SJSA1 (cell line): ENCODE measurements at places on chromosomes 6 and 20. TPM values are rescaled to one million over a fixed set of nuclear protein-coding genes. Genes with fewer than 3 reads are reported as not detected.

C20orf204 gene
- 0.24 and 0.94 TPM in 2 replicates for total RNA-seq

SRF gene
- total RNA-seq, result 37.8 and 47.8 TPM in 2 replicates

SMLR1 gene
- total RNA-seq, result not detected in 2 replicates

NRSN1 gene
- total RNA-seq, result not detected in 2 replicates

COL19A1 gene
- not detected in 2 replicates for total RNA-seq

MYL9 gene
- 213 and 260 TPM in 2 replicates for total RNA-seq

C6orf15 gene
- not detected in 2 replicates for total RNA-seq

- no peaks in the 10 kb centered on the region for H3K36me3 ChIP-seq
- peaks cover 50% of the 10 kb centered on the region for H3K4me1 ChIP-seq
- no peak overlapping the region for H3K4me3 ChIP-seq
- H3K27me3 ChIP-seq, result no peaks in the 10 kb centered on the region
- 0 out of 2 replicates have a peak overlapping the region, but pooled peaks have one; percentile 26 for H3K27ac ChIP-seq
Observed at GRCh38 chr6:52598123-52598823, 21.4 kb upstream of the TRAM2 start.

DNA sequence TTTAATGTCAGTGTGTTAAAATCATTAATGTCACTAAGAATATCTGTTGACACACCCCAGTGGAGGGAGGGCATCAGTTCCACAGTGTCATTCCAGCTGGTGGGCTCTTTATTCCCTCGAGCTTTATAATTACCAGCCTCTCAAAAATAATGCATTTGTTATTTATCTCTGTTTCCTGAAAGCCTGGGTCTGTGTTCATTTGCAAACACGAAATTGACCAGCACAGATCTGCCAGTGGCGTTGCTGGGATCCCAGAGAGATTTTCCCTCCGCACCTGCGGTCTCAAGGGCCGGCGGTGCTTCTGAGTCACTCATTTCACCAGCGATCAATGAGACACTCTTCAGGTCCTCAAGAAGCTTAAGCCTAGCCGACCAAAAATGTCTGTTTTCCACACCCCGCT is 5.7 kb upstream of the PYGB start:
- peaks cover 62% of the 10 kb centered on the region for H3K4me1 ChIP-seq
- no peak overlapping the region for H3K4me3 ChIP-seq
- H3K27ac ChIP-seq, result peak overlapping the region; percentile 77
- no peaks in the 10 kb centered on the region for H3K27me3 ChIP-seq
- H3K36me3 ChIP-seq, result no peaks in the 10 kb centered on the region

DNA sequence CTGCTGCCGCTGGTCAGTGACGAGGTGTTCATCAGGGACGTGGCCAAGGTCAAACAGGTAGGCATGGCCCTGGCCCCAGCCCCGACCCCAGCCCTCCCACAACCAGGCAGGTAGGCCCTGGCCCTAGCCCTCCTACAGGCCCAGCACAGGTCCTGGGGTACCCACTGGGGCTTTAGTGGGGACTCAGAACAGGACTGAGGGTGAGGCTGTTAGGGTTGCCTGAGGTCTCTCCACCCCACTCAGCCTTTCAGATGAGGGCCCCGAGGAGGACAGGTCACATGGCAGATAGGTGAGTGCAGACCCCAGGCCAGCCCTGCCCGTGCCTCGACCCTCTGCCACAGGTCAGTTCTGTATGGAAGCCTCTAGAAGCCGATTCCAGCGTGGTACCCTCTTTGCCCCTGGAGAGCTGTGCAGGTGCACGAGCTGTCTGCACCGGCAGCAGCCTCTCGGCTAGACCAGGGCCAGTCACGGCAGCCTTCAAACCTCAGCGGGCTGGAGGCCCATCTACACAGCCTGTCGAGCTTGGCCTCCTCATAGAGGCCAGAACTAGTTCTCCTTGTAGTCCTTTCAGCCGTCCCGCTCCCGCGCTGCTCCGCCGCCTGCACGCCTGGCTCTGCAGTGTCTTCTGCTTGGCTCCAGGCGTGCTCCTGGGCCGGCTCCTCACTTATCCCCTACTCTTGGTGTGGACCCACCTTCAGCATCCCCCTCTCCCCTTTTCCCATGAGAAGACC is 35.5 kb downstream of the PYGB start:
- H3K4me3 ChIP-seq, result no peak overlapping the region
- peaks cover 100% of the 10 kb centered on the region for H3K36me3 ChIP-seq

GRCh38 chr6:130376936-130377335 is 11.1 kb downstream of the TMEM200A start:
- H3K36me3 ChIP-seq, result no peaks in the 10 kb centered on the region
- H3K4me1 ChIP-seq, result no peaks in the 10 kb centered on the region
- no peaks in the 10 kb centered on the region for H3K27me3 ChIP-seq
- no peak overlapping the region for H3K4me3 ChIP-seq
- no peak for DNase-seq

- no peaks in the 10 kb centered on the region for H3K36me3 ChIP-seq
- no peaks in the 10 kb centered on the region for H3K4me1 ChIP-seq
- H3K4me3 ChIP-seq, result no peak overlapping the region
- DNase-seq, result no peak
- H3K27ac ChIP-seq, result no peak overlapping the region
- no peaks in the 10 kb centered on the region for H3K27me3 ChIP-seq
Observed at GRCh38 chr6:130223508-130223907, 757 bp upstream of the SAMD3 start.

DNA sequence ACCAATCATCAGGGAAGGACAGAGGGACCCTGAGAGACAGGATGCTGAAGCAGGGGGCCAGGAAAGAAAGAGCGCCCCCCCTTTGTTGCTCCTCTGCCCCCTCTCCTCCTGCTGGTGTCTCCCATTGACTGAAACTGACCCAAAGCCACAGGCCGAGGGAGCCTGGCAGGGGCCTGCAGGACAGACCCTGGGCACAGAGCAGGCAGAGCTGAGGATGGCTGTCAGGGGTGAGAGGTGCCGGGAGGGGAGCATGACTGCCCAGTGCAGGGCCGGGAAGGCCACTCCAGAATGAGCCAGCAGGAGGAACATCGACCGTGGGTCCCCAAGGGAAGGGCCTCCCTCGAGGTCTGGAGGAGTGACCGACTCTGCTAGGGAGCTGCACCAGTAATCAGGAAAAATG is 427.8 kb downstream of the PREX1 start:
- H3K4me3 ChIP-seq, result no peak overlapping the region
- peaks cover 31% of the 10 kb centered on the region for H3K27me3 ChIP-seq
- no peak for DNase-seq

- no peak overlapping the region for H3K4me3 ChIP-seq
- DNase-seq, result peak; percentile 45
- peak overlapping the region; percentile 14 for H3K27ac ChIP-seq
- peaks cover 51% of the 10 kb centered on the region for H3K36me3 ChIP-seq
Observed at GRCh38 chr20:47276851-47277534, 79.5 kb downstream of the ZMYND8 start.

- H3K27ac ChIP-seq, result no peak overlapping the region
- no peaks in the 10 kb centered on the region for H3K27me3 ChIP-seq
- H3K4me1 ChIP-seq, result no peaks in the 10 kb centered on the region
- no peak overlapping the region for H3K4me3 ChIP-seq
Observed at GRCh38 chr6:41821266-41821665, 33.8 kb downstream of the TOMM6 start.

GRCh38 chr6:10424040-10424439 is 9.2 kb upstream of the TFAP2A start:
- H3K4me1 ChIP-seq, result peaks cover 28% of the 10 kb centered on the region
- no peak overlapping the region for H3K4me3 ChIP-seq
- H3K27me3 ChIP-seq, result no peaks in the 10 kb centered on the region
- no peak overlapping the region for H3K27ac ChIP-seq
- H3K36me3 ChIP-seq, result no peaks in the 10 kb centered on the region
- DNase-seq, result no peak

- H3K4me3 ChIP-seq, result no peak overlapping the region
- DNase-seq, result no peak
- no peaks in the 10 kb centered on the region for H3K36me3 ChIP-seq
- H3K4me1 ChIP-seq, result peaks cover 9% of the 10 kb centered on the region
Observed at GRCh38 chr6:151121900-151122299, 117.9 kb upstream of the AKAP12 start.

- no peaks in the 10 kb centered on the region for H3K36me3 ChIP-seq
- no peaks in the 10 kb centered on the region for H3K27me3 ChIP-seq
- no peak overlapping the region for H3K4me3 ChIP-seq
- H3K27ac ChIP-seq, result no peak overlapping the region
Observed at GRCh38 chr20:40815156-40816038, 126.4 kb upstream of the MAFB start.

DNA sequence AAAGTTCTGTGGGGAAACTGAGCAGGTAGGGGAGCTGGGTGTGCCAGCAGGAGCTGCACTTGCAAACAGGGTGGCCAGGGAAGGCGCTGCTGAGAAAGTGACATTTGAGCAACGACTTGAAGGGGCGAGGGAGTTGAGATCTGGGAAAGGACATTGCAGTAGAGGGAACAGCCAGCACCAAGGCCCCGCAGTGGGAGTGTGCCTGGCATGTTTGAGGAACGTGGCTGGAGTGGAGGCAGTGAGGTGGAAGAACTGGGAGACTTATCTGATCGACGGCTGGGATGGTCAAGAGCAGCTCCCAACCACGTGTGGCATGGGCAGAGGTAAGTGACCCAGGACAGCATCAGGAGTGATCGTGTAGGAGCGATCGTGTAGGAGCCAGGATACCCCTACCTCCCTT is 77.3 kb downstream of the TOX2 start:
- H3K27ac ChIP-seq, result no peak overlapping the region
- H3K4me1 ChIP-seq, result no peaks in the 10 kb centered on the region
- no peaks in the 10 kb centered on the region for H3K27me3 ChIP-seq
- no peak overlapping the region for H3K4me3 ChIP-seq

DNA sequence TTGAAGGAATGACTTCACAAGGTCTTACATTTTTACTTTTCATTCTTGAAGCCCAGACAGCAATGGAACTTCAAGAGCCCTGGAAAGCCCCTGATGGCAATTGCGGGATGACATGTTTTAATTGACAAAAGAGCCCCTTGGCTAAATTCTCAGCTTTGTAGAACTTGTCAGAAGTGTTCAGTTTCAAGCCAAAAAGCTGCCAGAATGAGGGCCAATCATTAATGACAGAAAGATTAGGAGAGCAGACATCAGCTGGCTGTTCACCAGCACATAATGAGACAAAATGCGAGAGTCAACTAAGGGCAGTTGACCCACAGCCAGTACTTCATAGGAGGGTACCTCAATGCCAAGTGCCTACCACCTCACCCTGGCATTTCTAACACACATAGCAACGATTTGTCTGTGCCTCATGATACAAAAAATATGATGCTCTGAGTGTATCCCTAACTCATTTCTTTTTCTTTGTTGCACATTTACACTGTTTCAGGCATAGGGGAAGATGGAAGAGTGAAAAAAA is 243.1 kb downstream of the MYLK4 start:
- H3K36me3 ChIP-seq, result no peaks in the 10 kb centered on the region
- peaks cover 4% of the 10 kb centered on the region for H3K4me1 ChIP-seq
- no peaks in the 10 kb centered on the region for H3K27me3 ChIP-seq
- peak; percentile 8 for DNase-seq

GRCh38 chr6:44004625-44005506 is 122.4 kb downstream of the MRPL14 start:
- no peaks in the 10 kb centered on the region for H3K27me3 ChIP-seq
- H3K27ac ChIP-seq, result no peak overlapping the region
- no peak overlapping the region for H3K4me3 ChIP-seq
- H3K36me3 ChIP-seq, result no peaks in the 10 kb centered on the region
- DNase-seq, result no peak
- H3K4me1 ChIP-seq, result peaks cover 41% of the 10 kb centered on the region
